Spleen (tissue), 13 donors: ENCODE measurements at places on chromosomes 16 and 17.

DNA sequence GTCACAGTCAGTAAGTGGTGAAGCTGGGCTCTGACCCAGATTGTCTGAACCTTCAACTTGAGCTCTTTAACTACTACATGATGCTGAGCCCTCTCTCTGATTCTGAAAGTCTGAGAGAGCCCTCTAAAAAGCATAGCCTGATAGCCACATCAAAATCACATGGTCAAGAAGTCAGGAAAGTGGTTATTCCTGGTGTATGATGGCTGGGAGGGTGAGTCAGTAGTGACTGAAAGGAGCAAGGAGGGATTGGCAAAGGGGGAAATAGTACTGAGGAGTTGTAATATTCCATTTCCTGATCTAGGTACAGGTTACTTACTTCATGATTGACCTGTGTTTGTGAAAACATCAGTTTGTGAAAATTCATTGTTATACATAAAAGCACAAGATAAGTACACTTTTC lies 89.1 kb downstream of the SSH2 start:
- DNase-seq, result no peak

- DNase-seq, result no peak
Measured at GRCh38 chr16:50021544-50021943, 3.5 kb upstream of the CNEP1R1 start.

GRCh38 chr17:57295526-57296023 lies 39.3 kb downstream of the MSI2 start:
- no peak for DNase-seq

GRCh38 chr16:79320956-79321355 lies 279.6 kb downstream of the MAF start:
- DNase-seq, result no peak

DNA sequence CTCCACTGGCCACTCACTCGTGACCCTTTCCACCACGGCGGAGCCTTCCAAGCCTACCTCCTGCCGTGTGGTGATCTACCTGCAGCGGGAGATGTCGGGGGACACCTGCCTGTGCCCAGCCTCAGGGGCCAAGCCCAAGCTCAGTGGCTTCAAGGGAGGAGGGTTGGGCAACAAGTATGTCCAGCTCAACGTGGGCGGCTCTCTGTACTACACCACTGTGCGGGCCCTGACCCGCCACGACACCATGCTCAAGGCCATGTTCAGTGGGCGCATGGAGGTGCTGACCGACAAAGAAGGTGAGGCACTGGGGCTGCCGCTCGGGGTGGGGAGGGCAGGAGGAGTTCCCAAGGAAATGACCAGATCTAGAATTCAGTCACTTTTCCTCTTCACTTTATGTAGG lies 3.9 kb downstream of the TNFAIP1 start:
- no peak for DNase-seq

DNA sequence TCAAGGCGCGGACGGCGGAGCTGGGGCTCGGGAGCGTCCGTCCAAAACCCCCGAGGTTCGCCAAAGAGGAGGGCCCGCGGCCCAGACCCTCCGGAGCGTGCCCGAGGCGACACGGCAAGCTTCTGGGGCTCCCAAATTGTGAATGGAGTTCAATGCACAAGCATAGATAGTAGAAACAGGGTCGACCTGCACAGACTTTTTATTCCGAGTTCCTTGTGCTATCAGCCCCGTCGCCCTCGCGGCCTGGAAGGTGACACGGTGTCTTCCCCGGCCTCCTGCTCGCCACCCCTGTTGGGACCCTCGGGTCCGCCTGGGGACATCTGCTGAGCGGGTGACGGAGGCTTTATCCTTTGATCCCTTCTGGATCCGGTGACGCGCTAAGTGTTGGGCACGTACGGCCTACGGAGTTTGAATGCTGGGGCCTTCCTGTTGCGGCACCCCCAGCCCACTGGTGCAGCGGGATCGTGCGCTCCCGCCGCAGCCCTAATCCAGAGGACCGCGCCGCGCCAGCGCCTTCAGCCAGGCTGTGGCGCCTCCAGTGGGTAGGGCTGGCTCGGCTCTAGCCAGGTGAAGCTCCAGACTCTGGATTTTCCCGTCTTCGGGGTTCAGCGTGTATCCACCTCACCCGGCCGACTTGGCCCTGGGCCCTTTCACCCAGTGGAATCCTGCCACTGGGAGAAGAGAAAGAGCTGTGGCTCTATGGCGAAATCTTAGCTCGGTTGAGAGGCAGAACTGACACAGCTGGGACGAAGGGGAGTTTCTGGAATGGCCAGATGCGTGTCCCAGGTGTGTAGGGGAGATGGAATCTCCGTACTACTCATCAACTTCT lies 17.0 kb upstream of the NTN1 start:
- no peak for DNase-seq

DNA sequence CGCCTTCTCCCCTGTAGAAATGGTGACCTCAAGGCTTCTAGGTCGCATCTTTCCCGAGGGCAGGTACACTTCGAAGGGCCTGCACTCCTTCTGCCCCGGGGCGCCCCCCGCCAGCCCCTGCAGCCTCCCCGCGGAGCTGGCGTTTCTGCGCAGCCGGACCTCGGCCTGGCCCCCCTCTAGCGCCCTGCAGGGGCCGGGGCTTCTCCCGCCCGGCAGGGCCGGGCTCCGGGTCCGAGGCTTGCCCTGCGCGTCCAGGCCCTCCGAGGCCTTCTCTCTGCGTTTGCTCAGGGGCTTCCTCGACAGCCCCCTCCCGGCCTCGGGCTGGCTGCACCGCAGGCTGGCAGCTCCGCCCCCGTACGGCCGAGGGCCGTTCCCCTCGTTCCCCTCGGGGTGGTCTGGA lies 2.1 kb downstream of the MEFV start:
- DNase-seq, result no peak

- DNase-seq, result no peak
Measured at GRCh38 chr16:19830902-19831560, 53.6 kb downstream of the GPRC5B start.

DNA sequence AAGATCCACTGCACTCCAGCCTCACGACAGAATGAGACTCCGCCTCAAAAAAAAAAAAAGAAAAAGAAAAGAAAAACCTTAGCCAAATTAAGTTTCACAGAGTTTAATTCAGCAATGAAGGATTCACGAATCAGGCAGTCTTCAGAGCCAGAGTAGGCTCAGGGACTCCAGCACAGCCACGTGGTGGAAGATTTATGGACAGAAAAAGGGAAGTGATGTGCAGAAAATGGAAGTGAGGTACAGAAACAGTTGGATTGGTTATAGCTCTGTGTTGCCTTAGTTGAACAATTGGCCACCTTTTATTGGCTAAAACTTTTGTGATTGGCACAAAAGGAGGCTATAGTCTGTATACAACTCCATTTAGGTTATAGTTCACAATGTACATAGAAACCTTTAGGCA lies 256.6 kb downstream of the HS3ST3B1 start:
- DNase-seq, result no peak

DNA sequence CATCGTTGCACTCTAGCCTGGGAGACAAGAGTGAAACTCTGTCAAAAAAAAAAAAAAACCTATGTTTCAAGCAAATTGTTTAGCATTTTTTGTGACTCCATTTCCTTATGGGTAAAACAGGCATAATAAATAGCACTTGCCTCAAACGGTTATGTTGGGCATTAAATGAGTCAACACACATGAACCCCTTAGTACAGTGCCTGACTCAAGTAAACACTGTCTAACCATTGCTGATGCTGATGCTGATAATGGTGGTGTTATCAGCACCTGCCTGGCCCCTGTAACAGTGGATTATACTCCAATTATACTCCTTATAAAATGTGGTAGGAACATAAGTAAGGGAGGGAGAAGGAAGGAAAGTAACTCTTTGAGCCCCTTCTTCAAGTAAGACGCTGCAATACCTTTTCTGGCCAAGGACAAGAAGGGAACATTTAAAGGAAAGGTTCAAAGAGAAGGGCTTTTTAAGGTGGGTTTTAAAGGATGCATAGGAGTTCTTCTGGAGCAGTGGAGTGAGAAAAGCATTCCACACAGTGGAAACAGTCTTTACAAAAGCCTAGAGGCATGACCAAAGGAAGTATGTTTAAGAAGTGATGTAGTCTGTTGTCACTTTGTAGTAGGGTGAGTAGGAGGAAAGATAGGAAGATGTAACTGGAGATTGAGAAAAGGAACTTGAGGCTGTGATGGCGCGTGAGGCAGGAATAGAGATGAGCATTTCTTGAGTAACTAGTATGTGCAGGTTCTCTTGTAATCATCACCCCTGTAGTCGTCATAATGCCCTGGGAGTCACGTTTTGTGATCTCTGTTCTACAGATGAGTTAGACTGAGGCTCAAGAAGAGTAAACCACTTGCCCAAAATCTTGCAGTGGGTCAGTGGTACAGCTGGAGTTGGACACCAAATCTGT lies 4.3 kb downstream of the SCNN1B start:
- no peak for DNase-seq

DNA sequence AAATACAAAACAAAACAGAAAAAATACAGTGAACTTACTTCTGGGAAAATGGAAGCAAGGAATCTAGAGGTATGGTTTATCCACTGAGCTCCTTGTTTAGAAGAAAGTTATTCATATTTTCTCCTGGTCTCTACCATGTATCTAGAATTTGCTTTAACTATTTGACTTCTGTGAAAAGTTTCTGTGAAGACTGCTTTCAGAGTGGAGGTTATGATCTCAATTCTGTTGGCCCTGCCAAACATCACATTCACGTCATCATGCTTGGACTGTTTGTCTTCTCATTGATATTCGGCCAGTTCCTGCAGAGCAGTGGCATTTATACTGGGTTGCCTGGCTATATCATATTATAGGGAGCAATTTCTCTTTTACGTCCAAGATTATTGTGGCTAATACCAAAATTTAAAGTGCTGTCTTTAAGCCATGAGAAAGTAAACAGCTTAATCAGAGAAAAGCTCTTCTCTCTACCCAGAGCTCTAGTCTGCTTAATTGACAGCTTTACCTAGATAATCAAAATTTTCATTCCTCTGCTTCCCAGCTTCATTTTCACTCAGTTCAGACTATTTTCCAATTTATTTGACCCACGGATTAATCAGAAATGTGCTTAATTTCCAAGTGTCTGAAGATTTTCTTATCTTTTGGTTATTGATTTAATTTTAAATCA lies at the start of gene ABCA8:
Gene ABCA8 (minus strand): TSS at position 212 of the 661 bp plus-strand sequence. CDS start 13,358 bp downstream, outside the sequence.
- DNase-seq, result no peak

- no peak for DNase-seq
Measured at GRCh38 chr16:25832291-25832690, 140.5 kb downstream of the HS3ST4 start.

GRCh38 chr17:38583828-38584349 lies 21.9 kb downstream of the SRCIN1 start:
- DNase-seq, result no peak

DNA sequence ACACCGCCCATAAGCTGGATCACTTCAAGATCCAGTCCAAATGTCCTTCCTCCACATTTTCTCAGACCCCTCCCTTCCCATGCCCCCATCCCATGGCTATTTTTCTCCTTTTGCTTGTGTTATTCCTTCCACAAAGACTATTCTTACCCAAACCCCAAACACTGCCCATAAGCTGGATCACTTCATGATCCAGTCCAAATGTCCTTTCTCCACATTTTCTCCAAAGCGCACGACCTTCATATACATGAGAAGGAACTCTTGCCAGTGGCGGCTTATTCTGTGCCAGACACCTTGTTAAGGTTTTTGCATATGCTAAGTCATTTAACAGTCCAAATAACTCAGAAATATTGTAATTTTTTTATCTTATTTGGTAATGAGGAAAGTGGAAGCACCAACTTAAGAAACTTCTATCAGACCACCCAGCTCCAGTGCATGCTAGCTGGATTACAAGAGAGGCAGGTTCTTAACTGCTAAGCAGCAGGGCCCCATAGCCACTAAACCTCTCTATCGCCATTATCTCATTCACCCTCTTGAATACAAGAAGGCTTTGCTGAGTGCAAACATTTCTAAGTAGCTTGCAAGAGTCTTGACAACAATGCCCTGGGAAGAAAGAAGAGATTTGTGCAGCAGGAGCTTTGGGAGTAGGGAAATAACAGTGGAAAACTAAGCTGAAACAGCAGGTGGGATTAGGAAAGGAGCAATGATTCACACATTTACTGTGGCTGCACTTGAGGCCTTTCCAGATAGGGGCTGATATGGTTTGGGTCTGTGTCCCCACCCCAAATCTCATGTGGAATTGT lies 428.2 kb upstream of the MAF start:
- no peak for DNase-seq

GRCh38 chr16:59180083-59180476 lies 446.0 kb upstream of the GOT2 start:
- DNase-seq, result no peak

GRCh38 chr17:75823257-75824041 lies 20.8 kb downstream of the UNC13D start:
- no peak for DNase-seq

GRCh38 chr17:73634629-73635028 lies 9.6 kb downstream of the SDK2 start:
- no peak for DNase-seq

GRCh38 chr16:80580109-80580832 lies 39.5 kb downstream of the DYNLRB2 start:
- DNase-seq, result no peak

GRCh38 chr17:5304636-5305035 lies 22.6 kb downstream of the RABEP1 start:
- no peak for DNase-seq

- DNase-seq, result no peak
Measured at GRCh38 chr17:13931111-13931526, 138.2 kb upstream of the COX10 start.

DNA sequence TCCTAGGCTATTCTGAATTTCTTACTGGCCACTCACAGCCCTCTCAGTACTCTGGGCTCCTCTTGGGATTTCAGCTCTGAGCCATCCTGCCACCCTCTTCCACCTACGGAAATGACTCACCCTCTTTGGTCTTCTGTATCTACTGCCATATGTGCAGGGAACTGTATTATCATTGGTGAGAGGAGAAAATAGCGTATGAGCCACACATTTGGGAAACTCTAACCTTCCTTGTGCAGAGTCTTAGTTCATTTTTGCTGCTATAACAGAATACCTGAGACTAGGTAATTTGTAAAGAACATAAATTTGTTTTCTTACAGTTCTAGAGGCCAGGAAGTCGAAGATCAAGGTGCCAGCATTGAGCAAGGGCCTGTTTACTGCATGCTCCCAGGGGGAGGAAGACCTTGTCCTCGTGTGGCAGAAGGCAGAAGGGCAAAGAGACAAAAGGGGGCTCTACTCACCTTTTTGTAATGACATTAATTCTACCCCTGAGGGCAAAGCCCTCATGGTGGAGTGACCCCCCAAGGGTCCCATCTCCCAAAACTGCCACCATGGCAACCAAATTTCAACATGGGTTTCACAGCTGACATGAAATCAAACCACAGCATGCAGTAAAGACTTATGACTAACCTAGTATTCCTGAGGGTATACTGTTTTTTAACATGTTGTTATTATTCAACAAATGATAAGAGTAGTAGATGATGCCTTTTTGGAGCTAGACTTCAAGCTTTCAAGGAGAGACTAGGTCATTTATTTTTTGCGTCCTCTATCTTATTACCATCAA lies 191.8 kb downstream of the PRKCA start:
- no peak for DNase-seq
